Neuronal stem cell (in vitro differentiated cells): ENCODE measurements at places on chromosomes 4 and X.
A peak's percentile ranks its signal among the peaks of the same experiment; 100 is the strongest.

- DNase-seq, result no peak
Observed at GRCh38 chrX:53440621-53441517, 6.7 kb upstream of the HSD17B10 start.

GRCh38 chr4:177444911-177445736 is 2.9 kb upstream of the AGA start:
- DNase-seq, result no peak

- DNase-seq, result no peak
Observed at GRCh38 chrX:12580548-12580947, 210.7 kb upstream of the PRPS2 start.

DNA sequence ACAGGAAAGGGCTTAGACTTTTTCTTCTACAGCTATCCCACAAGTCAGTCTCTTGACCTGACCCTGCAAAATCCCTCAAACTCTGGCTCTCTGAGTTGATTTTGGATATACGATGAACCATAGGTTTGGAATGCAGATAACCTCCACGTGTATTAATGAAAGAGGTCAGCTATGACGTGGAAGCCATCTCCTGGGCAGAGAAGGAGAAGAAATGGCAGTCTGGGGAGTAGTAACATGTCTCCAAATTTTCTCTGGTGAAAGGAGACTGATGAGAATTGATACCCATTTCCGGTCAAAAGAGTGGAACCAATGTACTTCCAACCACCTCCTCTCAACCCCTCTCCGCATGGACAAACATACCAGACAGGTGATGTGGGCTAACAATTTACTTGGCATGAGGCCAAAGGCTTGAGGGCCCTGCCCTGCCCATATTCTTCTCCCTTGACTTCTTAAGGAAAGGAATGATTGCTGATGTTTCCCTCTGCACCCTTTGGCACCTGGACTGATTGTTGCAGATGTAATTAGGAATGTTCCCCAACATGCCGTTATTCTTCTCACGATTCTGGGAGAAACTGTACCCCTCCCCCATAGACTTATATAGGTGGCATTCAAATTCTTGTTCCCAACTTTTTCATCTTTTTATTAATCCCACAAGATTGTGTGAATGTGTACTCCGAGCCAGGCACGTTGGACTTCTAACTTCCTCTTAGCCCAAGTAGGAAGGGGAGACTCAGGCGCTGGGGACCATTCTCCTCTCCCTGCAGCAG is 580 bp upstream of the PLS3 start:
- DNase-seq, result no peak

- DNase-seq, result no peak
Observed at GRCh38 chr4:10667701-10668326, 16.8 kb downstream of the CLNK start.

GRCh38 chr4:177118596-177118995 is 191.1 kb upstream of the NEIL3 start:
- no peak for DNase-seq

GRCh38 chr4:3307891-3308575 is 15.2 kb downstream of the RGS12 start:
- DNase-seq, result no peak

DNA sequence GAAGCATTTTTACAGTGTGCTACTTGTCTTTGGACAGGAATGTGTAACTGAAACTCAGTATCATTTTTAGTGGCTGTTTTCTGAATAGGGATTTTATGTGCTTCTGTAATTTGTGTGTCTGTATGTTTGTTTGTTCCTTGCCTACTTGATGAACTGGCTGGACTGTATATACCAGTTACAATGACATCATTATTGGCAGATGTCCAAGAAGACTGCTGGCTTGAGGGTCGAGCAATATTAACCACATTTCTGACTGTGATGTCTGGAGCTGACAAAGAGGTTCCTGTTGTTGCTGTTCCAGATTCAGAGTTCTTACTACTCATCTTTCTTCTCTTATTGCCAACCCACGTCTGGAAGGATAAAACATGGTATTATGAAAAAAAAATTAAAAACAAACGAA is 33.0 kb downstream of the HDX start:
- no peak for DNase-seq

DNA sequence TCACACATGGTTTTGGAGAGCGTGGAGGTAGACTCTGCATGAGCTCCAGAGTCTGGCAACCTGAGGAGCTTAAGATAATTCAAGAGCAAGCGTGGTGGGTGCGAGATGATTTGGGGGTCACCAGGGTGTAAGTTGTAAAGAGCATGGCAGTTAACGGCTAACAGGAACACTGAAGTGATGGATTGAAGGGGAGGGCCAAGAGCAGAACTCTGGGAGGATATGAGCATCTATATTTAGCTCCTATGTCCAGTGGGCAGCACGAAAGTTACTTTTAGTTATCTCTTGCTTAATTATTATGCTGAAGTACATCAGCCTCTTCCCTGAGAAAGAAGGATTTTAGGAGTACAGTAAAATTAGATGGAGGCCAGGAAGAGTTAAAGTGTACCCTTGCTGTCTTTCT is 231.9 kb upstream of the HAND2 start:
- no peak for DNase-seq

GRCh38 chr4:47882228-47882627 is 32.2 kb downstream of the NFXL1 start:
- no peak for DNase-seq

DNA sequence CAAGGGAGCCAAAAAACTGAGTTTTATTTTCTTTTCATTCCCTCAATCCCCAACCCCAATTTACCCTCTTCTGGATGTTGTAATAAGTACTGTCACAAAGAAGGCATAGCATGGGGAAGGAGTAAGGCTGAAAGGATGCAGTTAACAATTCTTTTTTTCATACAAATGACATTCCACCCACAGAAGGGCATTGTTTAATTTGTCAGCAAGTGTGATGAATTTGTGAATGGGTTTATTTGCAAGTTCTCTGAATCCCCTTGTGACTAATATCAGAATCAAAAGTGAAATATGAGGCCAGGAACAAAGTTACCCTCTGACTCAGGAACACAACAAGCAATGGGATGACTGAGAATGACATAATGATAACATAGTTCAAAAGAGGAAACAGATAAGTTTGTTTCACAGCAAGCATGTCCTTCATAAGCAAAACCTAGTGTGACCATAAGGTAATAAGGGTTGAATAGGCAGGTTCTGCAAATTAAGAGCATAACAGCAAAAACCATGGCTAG is 2.1 kb downstream of the GEMIN8 start:
- no peak for DNase-seq

- DNase-seq, result peak; percentile 65
Observed at GRCh38 chrX:134236626-134237614, at the start of gene CCDC160. TSS of gene CCDC160 (plus strand) at chrX:134237182. CDS start at chrX:134244801, 7,619 bp downstream.

GRCh38 chr4:32145987-32146386 is 1425.8 kb downstream of the PCDH7 start:
- DNase-seq, result no peak

GRCh38 chrX:47638816-47639215 is 9.1 kb upstream of the CFP start:
- no peak for DNase-seq

DNA sequence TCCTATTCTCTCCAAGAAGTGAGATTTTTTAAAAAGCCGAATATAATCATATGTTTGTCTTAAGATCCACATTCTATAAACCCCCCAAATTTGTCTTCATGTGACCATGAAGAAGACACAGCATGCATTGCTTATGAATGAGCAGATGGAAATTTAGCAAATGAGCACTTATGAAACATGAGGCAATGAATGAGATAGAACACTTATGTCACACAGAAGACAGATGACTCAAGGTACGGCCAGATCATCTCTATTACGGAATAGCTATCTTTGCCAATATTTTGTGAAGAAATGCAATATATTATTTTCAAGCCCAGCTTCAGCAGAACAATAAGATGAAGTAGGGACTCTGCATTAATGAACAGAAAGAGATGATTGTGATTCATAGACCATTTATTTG is 21.4 kb downstream of the PHEX start:
- DNase-seq, result no peak

DNA sequence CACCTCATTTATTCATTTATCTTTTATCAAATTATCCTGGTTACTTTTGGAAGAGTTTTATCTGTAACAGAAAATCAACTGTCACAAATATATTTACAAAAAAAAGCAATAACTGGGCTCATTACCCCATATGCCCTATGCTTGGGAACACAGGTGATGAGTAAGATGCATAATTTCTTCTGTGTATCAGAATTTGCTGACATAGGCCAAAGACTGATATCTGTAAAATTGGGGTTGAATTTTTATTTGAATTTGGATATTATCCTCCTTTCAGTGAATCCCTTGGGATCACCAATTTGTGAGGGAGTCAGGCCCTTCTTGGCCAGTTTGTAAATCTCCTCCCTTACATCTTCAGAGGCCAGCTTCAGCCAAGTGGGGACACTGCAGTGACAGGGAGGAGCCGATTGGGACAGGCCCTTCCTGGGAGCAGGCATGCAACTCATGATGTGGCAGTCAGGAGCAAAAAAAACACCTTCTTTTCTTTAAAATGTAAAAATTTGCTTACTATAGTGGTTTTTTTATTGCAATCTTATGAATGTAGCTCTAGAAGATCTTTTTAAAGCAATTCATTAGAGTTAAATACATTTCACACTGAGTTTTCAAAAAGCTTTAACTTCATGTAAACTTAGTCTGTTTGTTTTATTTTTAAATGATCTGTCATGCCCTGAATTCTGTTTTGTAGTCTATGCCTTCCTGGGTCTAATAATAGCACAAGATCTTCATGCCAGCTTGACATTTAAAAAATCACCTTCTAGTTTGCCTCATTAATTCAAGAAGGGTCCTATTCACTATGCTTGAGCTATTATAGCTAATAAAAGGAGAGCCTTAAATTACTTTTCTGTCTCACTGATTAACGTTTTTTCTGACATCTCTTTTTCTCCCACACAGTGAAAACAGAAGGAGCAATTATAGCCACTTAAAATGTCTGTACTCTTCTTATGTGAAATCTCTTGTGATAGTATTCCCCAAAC is 136.6 kb upstream of the SPRY1 start:
- DNase-seq, result no peak

GRCh38 chrX:153394612-153395011 is 6.5 kb downstream of the PNMA6E start:
- DNase-seq, result no peak

GRCh38 chr4:3174371-3175338 is 74.3 kb upstream of the MSANTD1 start:
- DNase-seq, result no peak

- DNase-seq, result no peak
Observed at GRCh38 chr4:8279321-8280157, 10.0 kb downstream of the HTRA3 start.

DNA sequence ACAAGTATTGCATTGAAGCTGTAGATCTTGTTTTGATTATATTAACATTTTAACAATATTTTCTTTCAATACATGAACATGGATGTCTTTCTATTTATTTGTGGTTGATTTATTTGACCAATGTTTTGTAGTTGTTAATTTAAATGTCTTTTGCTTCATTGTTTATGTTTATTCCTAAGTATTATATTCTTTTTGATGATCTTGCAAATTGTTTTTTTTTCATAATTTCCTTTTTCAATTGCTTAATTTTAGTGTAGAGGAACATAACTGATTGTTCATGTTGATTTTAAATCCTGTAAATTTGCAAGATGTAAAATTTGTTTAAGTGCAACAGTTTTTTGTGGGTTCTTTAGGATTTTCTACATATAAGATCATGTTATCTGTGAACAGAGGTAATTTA is 744.1 kb downstream of the FAM133A start:
- DNase-seq, result no peak

GRCh38 chr4:150387981-150388380 is 194.0 kb upstream of the MAB21L2 start:
- no peak for DNase-seq

DNA sequence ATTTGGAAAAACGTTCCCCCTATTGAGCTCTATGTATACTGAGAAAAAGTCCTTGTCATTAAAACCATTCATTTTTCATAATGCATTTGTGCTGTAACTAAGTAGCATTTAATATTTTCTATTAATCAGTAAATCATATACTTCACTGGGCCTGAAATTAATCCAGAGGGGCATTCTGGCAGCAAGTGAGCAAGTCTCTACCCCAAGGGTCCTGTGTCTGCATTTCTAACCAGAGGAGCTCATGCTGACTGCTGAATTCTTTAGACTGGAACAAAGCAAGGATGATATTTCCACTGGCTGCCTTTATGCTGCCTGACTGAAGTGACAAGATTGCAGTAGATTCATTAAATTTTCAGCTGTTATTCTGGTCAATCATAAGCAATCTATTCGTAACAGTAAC is 246.5 kb downstream of the SLITRK2 start:
- no peak for DNase-seq

GRCh38 chr4:13493793-13494192 is 9.7 kb upstream of the RAB28 start:
- no peak for DNase-seq
